ENCODE measurements at places on chromosomes 6 and 20.

DNA sequence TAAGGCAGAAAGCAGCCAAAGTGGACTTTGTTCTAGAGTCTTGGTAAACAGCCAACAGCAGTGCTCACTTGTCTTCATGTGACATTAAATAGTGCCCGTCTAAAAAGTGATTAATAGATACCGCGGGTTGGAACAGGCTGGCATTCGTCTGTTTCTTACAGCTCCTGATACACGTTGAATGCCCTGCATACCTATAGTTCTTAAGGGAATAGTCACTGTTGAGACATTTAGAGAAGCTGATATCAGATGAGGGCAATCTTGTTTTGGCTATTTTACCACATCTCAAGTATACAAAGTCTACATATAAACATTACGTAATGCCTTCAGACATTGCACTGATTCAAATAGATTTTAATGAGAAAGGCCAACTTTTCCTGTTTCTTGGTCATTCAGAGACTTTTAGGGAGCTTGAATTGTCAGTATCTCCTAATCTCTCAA is 374.9 kb upstream of the FLRT3 start:
- DNase-seq = no peak

- DNase-seq = peak; percentile 95
These were observed at the start of gene TAGAP for GRCh38 chr6:159044899-159045727. TSS of gene TAGAP (minus strand) at chr6:159044991. CDS start at chr6:159044146, 845 bp downstream.

GRCh38 chr20:49245921-49246740 is 26.9 kb downstream of the DDX27 start:
- peak; percentile 53 for DNase-seq

DNA sequence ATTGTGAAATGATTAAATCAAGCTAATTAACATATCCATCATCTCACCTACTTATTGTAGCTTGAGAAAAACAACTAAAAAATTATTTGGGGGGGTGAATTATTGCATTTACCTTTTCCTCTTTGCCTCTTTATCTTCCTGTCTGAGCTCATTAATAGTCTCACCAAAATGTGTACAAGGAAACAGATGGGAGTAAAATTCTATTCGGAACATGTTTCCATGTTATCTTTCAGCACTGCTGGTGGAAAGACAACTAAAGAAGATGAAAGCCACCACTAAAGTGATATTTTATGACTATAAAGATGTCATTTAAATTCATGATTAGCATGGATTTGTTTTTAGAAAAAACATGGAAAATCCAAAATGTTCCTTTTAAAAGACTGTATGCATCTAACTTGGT is 102.6 kb downstream of the SYNE1 start:
- no peak for DNase-seq

DNA sequence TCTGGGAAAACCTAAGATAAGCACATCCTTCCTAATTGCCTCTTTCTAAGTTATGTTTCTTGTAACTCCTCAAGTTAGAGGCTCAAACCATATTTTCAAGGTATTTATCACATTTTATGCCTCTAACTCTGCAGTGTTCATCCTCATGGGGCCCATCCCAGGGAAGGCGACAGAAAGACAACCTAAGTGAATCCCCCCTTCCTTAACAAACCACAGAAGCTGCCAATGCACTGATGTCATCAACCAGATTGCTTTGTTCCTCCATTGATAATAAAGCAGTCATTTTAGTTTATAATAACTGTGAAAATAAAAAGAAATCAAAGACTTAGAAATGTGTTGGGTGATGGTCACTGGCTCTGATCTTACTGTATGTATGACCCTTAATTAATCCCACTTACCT is 119.5 kb upstream of the TCF21 start:
- no peak for DNase-seq

DNA sequence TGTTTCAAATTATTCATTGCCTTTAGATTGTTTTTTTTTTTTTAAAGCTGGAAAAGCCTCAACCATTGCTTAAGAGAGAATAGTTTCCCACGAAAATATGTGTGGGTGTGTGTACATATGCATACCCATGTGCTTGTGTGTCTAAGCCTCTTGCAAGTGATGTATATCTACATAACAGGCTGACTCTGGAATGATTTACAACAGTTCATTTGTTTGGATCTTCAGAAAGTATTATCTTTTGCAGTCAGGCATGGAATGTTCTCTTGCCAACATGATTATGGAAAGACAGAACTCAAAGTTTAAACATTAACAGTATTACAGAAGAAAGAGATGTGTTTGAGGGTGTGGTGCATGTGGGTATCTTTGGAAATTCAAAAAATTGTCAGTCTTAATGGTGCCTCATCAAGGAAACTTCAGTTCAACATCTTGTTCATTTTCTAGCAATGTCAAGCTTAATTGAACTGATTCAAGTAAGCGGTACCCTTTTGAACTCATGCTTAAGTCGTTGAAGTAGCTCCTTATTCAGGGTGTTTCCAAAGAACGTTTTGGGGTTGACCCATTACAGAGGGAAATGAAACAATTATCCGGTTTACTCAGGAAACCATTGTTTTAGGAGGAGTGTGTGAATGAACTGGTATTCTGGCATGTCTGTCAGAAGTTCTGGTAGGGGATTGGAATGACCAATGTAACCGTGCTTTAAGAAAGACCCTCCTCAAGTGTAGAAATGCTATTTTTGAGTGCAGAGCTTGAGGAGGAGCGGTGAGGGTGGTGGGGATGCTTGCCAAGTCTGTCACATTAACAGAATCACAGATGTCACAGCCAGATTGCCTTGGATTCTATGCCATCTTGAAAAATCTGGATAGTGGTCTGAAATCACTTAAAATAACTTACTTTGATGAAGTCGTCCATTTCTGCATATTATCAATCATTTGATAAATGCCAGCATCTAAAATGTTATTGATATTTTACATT is 60.3 kb downstream of the ADGRG6 start:
- DNase-seq = no peak

DNA sequence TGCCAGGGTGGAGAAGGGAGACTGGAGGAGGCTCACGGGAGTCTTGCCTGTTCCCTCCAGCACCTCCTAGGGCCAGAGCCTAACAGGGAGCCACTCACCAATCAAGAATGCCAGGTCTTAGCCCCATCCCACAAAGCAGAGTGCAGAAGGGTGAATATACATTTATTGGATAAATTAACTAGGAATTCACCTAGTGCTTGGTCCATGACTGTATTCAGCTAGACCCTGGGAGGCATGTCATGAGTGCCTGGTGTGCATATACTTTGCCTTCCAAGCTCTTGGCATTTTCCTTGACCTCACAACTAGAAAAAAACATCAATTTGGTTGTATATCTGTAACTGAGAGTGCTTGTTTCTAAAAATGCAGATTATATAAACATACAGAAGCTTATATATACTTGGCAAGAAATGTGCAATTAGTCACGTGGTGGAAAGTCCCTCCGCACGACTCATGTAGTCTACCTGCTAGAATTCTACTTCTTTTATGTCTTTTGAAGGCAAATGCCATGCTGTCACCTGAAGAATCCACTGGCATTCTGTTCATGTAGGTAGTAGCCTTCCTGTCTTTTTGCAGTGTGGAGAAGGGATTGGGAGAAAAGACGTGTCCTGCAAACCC is 991.0 kb downstream of the KIF16B start:
- no peak for DNase-seq
